ENCODE measurements at places on chromosomes 7 and 10.

GRCh38 chr7:47179812-47180515 is 401.9 kb downstream of the TNS3 start:
- no peak for DNase-seq

DNA sequence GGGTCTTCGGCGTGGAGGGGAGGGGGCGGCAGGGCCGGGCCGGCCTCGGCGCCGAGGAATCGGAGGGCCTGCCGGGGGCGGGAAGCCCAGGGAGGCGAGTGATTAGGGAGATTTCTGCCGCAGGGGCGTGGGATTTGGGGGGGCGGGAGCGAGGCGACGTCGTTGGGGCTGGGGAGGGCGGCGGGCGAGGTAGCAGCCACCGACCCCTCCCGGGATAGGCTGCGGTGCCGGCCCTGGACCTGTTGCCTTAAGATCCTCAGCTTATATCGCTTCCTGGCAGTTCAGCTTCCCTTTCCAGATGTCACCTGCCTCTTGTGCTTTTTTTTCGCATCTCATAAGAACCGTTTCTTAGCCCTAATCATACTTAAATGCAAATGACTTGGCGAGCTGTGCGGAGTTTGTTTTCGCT is 655 bp downstream of the LMTK2 start:
- no peak for DNase-seq

DNA sequence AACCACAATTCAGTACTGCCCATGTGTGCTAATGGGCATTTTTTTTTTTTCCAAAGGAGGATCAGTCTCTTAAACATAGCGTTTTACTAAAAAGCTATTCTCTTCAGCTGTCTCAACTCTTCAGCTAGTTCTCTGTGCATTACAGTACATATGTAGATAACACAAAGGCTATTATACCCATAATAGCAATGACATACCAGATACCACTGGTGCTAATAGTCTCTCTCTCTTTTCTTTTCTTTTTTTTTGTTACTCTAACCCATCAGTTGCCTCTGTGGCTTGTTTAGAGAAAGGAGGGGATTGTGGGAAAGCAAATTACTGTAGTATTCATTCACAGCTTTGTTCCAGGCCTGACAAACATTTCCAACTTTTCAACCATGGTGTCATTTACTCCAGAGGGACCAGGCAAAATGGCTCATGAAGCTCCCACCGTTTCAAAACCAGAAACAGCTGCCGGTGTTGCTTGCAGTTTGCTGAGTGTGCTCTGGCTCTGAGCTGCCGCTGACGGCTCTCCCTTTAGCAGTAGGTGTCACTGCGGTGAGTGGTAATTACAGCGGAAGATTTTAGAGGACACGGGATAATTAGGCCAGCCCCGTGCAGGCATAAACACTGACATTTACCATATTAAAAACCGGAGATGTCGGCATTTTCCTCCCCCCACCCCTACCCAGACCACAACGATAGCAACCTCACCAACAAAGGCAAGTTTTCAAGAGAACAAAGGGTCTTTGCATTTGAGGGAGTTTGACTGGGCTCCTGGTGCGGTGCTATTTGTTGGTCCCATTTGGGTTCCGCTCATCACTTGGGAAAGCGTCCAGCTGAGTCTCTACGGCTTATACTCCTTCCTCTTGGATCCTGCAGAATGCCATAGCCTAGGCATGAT is 1005.5 kb downstream of the KCNMA1 start:
- no peak for DNase-seq

GRCh38 chr7:101205901-101206664 is 5.2 kb upstream of the MOGAT3 start:
- no peak for DNase-seq

- DNase-seq = no peak
Measured at GRCh38 chr10:78895469-78895868, 173.3 kb upstream of the ZMIZ1 start.

Measured in KG1 (cell line).